Stimulated activated CD8-positive, alpha-beta memory T cell treated with anti-CD3 and anti-CD28 coated beads, Interleukin-15, amount 100 ng/mL, for 48 hours (primary cell): ENCODE measurements at places on chromosomes 6 and 20.

GRCh38 chr6:34969662-34970265 is 80.7 kb downstream of the ANKS1A start:
- no peak for DNase-seq

GRCh38 chr6:13762611-13763441 is 51.2 kb upstream of the RANBP9 start:
- peak; percentile 16 for DNase-seq

DNA sequence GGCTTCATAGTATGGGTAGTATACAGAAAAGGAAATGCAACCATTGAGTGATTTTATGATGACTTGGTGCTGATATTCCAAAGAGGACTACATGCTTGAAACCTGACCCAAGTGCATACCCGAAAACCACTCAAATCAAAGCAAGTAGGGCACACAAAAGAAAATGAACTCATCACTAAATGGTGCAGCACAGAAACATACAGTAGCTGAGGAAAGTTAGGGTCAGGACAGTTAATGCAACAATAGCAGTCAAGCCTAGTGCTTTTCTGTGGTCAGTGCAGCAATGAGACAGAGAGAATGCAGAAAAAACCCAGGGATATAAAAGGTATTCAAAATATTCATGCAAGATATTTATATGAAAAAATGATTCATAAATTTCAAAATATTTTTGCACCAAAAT is 711.1 kb downstream of the EPHA7 start:
- DNase-seq, result no peak

GRCh38 chr6:138727182-138727581 is 46.4 kb upstream of the CCDC28A start:
- DNase-seq, result no peak

- no peak for DNase-seq
Observed at GRCh38 chr6:136774228-136775041, 17.8 kb downstream of the MAP3K5 start.

DNA sequence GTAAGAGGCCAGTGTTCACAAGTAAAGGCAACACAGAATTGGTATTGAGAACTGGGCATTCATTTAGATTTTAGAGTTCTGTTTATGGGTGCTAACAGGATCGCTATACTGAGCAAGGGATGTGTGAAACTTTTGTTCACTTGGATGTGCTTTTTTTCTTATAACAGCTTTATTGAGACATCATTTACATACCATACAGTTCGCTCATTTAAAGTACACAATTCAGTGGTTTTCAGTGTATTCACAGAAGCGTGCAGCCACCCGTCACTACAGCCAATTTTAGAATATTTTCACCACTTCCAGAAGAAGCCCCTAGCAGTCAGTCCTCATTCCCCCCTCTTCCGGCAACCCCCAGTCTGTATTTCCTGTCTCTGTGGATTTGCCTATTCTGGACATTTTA is 48.7 kb downstream of the GFRA4 start:
- no peak for DNase-seq

GRCh38 chr6:10591422-10592160 is 70.4 kb downstream of the GCNT2 start:
- no peak for DNase-seq

- no peak for DNase-seq
Observed at GRCh38 chr20:63090682-63091571, 84.2 kb upstream of the BHLHE23 start.

DNA sequence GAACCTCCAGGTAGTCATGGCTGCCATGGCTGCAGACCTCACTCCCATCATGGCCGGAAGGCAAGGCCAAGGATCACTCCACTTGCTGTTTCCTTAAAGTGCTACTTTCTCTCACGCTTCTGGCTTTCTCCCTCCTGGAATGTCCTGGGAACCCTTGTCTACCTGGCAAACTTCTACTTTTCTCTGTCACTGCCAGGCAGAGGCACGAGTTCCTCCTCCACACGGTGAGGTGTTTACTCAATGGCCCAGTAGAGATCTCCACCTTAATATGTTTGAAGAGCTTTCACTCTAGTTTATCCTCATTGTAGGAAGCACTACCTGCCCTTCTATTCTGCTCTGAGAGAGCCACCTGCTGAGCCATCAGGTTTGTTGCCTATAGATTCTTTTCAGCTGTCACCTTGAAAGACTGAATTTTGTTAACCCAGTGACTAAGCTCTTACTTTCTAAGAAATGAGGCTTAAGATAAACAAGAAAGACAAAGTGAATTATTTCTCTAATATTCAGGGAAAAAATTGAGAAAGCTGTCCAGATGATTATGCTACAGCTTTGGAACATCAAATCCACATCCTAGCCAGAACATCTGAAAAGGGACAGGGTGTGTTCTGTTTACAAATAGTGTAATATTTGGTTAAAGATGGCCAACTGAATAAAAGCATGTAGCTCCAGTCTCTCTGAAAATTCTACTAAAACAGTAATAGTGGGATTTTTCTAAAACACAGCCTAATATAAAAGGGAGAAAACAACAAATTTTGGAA is 54.9 kb downstream of the PLAGL1 start:
- DNase-seq, result no peak

DNA sequence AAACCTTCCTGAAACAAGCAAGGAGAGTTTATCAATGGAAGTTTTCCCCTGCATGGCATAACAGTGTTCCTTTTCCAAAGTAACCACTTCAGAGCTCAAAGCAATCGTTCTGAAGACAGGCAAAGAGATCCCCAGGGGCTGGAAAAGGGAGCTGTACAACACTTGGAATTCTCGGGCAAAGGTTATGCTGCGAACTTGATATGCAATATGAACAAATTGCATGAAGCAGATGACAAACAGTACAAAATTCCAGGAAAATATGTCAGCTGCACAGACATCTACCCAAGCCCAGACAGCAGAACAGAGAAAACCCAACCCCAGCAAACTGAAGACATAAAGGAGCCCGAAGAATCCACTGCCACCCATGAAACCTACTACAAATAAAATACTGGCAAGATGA is 18.4 kb downstream of the POPDC3 start:
- DNase-seq, result no peak

DNA sequence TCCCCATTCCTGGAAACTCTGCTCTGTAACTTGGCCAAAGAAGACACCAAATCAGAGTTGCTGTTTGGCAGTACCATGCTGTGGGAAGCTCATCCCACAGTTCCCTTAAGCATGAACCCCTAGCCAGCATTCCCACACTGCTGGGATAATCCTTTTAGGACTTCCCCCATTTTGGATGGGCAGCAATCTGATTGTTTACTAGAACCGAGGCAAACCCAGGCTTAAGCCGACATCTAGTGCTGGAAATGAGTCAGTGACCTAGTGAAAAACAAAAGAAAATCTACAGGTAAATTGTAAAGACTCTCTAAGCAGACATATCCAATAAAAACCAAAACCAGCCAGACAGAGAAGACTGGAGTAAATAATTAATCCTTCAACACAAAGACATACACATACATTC is 5.2 kb downstream of the DNAH8 start:
- DNase-seq, result no peak
